ENCODE measurements at places on chromosomes 11 and 22.

DNA sequence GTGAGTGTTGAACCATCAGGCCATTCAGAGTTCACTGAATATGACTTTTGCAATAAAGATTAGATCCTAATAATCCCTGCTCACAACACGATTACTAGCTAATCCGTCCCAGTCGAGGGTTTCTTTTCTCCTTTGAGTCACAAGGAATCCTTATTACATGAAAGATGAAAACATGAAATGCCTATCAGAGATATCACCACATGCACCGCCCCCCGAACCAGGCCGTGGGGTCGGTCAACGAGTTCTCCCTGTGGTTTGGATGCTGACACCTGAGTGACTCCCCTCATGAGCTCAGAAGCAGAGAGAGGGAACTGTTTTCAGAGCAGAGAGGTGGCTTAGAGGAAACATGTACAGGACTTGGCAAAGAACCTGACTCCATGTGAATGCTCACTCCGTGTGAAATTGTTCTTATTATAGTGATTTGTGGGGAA is 263.3 kb downstream of the ETS1 start:
- DNase-seq = no peak

DNA sequence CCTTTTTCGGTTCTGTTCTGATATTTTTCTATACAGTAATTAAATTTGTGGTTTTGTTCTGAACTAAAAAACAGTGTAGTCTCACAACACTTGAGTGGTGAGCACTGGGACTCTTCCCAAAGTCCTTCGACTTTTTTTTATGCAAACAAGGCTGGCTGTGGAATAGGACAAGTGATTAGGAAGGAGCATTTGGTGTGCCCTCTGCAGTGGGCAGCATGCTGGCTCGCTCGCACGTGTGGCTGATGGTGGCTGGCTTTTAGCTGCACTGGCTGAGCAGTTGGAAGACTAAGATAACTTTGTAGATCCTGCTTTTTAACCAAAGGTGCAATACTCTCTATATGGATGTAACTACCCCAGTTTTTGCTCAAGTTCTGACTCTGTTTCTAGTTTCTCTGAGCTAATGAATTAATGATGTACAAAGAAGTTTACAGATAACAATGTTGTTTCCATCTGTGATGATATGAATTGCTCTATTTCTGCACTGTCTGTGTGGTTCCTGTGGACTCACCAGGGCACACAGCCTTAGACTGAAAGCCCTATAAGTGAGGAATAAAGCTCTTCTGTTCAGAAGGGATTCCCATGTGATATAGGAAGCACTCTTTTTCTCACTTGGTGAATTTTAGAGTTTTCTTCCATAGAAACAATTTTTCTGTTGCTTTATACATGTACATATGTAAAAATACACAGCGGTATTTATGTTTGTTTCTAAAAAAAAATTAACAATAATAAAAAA is 143.1 kb upstream of the RASSF10 start:
- no peak for DNase-seq

DNA sequence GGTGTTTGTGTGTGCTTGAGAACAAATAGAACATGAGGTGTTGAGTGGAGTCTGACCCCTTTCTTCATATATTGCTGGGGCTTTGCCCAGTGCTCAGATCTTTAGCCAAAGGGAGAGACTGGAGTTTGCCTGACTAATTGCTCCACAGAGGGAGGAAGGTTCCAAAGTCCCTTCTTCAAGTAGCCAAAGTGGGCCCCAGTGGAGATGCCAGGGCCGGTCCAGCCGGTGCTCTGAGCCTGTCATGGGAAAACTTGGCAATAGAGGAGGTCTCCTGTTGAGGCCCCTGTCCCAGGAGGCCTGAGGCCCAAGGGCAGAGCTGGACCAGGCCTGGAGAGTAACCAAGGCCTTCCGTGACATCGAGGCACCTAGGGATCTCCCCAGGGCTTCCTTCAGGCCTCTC is 112.3 kb downstream of the DSCAML1 start:
- no peak for DNase-seq

DNA sequence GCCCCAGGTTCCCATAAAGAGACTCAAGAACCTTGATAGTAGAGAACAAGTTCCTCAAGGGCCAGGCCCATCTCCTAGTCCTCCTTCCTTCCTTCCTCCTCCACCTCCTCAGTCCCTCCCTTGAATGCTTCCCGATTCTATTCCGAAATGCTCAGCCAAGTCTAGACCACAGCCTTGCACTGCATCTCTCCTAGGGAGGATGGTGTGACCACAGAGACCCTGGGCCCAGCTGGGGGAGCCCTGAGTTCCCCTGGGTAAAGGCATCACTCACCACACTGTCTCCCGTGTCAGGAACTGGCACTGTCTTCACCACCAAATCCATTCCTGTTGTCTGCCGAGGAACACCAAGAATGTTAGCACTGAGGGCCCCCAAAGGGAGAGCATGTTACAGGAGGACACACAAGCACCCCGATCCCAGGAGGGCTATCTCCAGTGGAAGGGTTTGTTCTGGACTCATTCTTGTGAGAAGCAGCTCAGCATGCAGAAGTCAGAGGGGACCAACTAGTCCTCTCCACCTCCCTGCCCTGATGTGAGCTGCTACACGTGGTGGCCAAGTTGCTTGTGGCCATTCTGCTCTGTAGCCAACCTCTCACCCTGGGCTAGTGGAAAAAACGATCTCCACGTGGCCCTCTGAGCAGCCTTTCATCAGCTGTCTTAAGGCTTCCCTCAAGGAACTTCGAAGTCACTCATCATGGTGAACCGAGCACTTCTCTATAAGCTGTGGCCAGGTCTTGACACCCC is 8.7 kb downstream of the IFT27 start:
- DNase-seq = no peak

- no peak for DNase-seq
Measured at GRCh38 chr22:20810645-20811044, 36.7 kb downstream of the SERPIND1 start.
